ENCODE measurements at places on chromosomes 4 and X.

- DNase-seq, result no peak
These were observed at the start of gene ZCCHC12 for GRCh38 chrX:118823263-118824172. Gene ZCCHC12 (plus strand): TSS chrX:118823824. CDS start chrX:118825245, 1,421 bp downstream.

GRCh38 chr4:101169044-101170014 lies 178.0 kb downstream of the PPP3CA start:
- peak; percentile 13 for DNase-seq

GRCh38 chr4:80614319-80614718 lies 278.8 kb downstream of the CFAP299 start:
- DNase-seq, result no peak

GRCh38 chr4:84317513-84317912 lies 181.6 kb downstream of the NKX6-1 start:
- no peak for DNase-seq

DNA sequence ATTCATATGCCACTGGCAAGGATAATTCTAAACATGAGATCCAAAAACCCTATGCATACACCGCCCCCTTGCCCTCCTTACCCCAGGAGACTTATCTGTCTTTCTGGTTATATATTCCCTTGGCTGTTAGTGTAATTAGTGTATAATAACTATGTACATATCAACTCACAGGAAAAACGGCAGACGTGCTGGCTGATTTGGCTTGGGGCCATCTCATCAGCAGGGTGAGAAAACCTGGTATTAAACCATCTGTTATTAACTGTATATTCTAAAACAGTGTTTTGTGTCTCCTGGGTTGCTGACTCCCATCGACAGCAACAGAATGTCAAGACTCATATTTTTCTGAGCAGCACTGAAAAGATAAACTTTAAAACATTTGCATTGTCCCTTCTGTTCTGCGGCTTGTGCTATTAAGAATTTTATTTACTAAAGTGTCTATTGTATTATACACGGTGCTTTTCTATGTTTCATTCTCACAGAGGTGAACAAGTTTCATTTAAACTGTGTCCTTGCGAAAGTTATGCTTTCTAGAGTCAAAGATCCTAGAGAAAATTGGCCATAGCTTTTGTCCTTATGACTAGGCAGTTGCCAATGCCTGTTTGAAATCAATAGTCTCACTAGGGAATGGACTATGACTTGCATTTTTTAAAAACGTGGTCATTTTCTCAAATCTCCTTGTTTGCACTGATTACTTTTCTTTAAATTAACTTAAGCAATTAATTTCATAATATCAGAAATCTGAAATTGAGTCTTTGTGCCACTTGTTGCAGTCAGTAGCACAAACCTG lies 211.5 kb upstream of the MID1 start:
- no peak for DNase-seq

DNA sequence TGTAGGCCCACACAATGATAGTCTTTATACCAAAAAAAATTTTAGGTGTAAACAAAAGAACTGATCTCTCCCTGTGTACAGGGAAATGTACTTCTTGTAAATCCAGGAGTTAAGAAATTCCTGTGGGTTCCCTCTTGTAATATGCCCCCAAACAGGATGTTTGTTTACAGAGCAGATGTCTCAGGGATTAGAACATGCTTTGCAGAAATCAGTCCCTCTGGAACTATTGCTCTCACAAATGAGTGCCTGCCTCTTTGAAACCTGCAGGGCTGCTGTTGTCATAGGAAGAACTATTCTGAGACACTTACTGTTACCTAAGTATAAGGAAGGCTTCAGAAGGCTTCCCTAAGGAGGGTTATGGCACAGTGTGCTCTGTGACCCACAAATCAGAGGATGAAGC lies 35.6 kb downstream of the PAK3 start:
- DNase-seq, result no peak
